HT1080 (cell line): ENCODE measurements at places on chromosomes 7 and 10.

GRCh38 chr7:70285187-70285586, 686.9 kb downstream of the AUTS2 start:
- DNase-seq, result no peak

DNA sequence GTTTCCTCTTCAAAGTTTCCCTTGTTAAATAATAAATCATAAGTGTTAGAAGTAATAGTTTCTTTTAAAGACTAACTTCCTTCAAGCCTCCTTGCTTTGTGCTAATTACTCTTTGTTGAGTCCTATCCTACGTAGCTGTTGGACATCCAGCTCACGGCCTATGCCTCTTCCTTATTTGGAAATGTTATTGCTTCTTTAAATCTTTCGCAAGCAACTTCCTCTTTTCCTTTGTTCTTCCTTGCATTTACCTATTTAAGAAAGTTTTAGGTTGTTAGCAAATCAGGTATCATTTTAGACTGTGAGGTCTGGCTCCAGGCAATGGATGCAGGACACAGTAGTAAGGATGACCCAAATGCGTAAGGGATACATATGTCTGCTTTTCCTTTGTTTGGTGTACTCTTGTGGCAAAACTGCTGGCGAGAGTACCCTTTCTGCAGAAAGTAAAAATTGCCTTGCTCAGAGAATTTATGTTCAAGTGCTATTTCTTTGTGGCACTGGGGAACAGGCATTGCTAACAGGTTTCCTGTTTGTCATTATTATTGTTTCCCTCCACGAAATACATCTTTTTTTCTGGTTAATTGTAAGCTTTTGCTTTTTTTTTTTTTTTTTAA, 110.5 kb downstream of the DYNC2I1 start:
- no peak for DNase-seq

GRCh38 chr7:50394315-50394714, 55.8 kb downstream of the FIGNL1 start:
- DNase-seq, result no peak

GRCh38 chr7:13057462-13058200, 370.2 kb downstream of the ARL4A start:
- DNase-seq, result no peak

GRCh38 chr7:132307465-132307864, 268.8 kb downstream of the PLXNA4 start:
- DNase-seq, result no peak

- no peak for DNase-seq
These were observed 164.9 kb upstream of the AGR3 start for GRCh38 chr7:17046666-17047065.

DNA sequence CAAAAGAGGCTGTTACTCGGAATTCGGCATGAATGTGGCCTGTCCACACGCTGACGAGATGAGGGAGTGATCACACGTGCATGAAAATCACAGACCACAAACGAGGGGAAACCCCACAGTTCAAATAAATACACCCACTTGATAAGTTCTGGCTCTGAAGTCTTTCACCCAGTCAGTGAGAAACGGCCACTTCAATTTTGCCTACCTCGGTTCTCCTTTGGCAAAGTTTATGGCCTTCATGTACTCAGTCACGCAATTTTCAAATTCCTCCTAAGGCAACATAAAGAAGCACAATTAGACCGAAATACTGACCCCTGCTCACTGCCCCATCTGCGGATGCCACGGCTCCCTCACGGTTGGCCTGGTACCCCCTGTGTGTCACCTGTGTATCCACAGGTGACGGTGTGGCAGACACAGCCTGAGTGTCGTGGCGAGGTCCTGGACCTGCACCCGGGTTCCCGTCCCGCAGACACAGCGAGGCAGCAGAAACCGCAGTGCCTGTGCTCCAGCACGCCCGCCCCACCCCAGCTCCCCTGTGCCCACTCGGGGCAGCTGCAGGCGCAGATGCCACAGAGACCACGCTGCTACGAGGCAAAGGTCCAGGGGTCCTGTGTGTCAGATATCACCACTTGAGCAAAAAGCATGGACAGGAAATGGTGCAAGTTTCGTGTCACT, 1.4 kb downstream of the CFAP46 start:
- DNase-seq, result no peak

DNA sequence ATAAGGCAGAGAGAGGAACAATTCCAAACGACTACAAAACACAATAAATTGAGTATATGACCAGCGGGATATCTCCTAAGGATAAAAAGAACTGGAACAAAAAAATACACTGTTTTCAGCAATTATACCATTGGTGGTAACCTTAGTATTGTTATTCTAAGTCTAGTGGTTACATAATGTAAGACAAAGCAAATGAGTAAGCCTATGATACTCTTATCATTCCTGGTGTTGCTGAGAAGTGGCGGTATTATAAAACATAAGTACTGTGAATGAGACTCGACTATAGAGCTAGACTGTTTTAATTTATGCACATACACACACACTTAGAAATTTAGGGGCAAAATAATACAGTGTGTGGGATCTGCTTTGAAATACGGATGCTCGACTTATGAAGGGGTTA, 107.7 kb downstream of the NRBF2 start:
- no peak for DNase-seq

DNA sequence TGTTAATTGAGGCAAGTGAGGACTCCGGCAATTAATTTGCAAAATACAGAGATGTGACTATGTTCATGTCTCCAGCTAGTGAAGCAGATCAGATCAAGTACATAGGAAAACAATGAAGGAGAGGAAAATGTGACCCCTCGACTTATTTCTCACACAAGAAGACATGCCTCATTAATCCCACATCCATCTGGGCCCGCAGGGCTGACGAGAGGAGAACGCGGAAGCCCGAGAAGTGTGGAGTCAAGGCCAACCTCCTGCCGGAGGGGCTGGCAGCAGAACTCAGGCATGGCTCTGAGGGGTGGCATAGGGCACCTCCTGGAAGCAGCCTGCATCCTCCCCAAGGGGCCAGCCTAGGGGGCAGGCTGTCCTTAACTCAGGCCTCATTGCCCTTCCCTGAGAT, 54.4 kb downstream of the ZNF503 start:
- no peak for DNase-seq

GRCh38 chr10:20596065-20596755, 300.9 kb downstream of the NEBL start:
- peak; percentile 7 for DNase-seq

- DNase-seq, result no peak
These were observed 54.0 kb upstream of the RPA3 start for GRCh38 chr7:7772397-7772821.

- no peak for DNase-seq
These were observed 149.1 kb upstream of the ADO start for GRCh38 chr10:62655337-62655994.

GRCh38 chr10:71741671-71742070, 22.1 kb upstream of the C10orf105 start:
- DNase-seq, result no peak

DNA sequence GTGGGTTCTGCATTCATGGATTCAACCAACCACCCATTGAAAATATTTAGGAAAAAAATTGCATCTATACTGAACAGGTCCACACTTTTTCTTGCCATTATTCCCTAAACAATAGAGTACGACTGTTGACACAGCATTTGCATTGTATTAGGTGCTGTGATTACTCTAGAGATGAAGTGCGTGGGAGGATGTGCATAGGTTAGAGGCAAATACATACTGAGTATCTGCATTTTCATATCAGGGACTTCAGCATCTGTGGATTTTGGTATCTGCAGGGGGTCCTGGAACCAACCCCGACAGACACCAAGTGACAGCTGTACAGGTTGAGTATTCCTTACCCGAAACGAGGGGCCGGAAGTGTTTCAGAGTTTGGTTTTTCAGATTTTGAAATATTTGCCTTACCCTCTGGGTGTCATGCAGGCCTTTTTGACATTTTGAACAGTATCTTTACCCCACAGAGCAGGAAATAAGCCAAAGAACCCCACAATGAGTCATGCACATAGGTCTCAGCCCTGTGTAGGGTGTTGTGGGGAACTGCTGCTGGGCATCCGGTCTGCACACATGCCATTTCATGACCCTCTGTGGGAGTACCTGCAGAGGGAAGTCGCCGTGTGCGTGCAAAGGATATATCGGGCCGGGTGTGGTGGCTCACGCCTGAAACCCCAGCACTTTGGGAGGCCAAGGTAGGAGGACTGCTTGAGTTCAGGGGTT, 14.5 kb downstream of the NUDT5 start:
- DNase-seq, result peak; percentile 96

DNA sequence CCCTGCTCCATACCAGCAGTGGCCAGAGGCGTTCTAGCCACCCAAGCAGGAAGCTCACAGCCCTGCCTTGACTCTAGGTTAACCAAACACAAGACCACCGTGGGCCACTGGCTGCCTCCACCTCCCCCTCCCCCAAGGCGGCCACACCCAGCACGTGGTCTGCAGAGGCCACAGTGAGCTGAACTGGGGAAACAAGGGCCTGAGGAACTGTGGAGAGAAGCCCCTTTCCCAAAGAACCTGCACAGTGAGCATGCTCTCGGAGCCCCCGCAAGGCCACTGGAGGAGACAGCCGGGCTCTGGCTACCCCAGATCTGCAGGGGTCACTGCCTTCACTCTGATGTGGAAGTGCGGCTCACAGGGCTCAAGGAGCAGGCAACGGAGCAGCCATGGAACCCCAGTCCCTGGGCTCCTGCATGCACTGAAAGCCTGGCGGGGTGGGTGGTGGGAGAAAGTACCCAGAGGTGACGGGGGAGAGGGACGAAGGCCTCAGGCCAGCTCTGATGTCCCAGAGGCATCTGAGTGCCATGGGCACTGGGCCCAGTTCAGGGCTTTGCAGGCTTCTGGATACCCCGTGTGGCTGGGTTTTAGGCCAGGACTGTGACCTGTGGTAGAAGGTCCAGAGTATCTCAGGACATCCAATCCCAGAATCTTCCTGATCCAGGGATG, 189.2 kb downstream of the EBF3 start:
- no peak for DNase-seq

DNA sequence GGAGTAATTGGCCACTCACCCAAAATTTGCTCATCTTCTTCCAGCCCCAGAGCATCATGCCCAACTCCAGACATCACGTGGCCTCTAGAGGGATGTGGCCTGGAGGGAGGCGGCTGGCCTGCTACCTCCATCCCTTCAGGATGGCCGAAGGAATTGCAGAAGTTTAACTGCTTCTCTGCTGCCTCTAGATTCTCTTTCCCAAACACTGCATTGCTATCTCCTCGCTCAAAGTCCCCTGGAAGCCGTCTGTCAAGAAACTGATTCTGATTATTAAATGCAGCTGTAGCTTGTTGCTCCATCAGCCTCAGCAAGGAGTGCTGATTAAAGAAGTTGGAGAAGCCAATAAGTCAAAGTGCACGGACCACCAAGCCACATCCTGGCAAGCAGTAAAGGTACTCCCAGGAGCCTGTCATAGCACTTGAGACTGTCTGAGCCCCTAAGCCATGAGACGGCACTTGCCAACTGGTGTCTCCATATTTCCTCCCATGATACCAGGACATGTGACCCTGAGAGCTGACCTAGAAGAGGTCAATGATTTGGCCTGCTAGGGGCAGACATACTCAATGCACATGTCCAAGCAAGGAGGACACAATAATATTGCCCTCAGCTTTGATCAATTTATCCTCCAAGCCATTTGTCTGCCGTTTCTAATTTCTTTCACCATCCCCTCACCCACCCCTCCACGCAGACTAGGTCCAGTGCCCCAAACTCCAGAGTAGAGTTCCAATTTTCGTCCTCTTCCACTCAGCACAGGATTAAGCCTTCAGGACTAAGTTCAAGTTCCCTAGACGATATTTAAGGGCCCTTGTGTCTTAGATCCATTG, 84.2 kb downstream of the TBXAS1 start:
- DNase-seq, result no peak

- DNase-seq, result no peak
These were observed 116.5 kb downstream of the ZMIZ1 start for GRCh38 chr10:79185067-79185774.

DNA sequence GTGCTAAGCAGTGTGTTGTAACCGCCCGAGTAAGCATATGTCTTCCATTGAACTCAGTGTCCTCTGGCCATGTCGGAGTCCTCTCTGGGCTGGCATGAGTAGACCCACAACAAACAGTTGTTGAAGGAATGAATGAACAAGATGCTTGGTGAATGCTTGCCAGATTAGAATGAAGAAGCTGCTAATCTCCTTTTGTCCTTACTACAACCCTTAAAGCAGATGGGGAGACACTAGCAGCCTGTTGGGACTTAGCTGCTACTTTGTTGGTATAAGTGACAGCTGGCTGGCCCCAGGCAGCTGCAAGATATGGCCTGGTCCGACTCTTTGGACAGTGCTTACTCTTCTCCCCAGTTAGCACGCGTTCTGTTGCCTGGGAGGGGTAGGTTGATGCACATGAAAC, 370.1 kb downstream of the RPS24 start:
- DNase-seq, result no peak

DNA sequence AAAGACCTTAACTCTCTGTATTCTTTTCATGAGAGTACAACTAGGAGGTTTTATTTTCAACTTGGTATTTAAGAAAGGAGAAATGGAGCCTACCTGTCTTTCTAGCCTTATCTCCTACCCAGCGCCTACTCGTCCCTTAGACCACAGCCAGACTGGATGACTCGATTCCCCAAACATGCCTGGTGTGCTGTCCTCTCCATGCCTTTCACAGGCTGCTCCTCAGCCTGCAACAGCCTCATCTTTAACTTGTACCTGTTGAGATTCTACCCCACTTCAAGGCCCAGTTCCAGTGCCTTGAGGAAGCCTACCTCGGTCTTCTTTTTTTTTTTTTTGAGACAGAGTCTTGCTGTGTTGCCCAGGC, 29.4 kb downstream of the CPA1 start:
- no peak for DNase-seq

GRCh38 chr7:779480-779879, 52.4 kb upstream of the PRKAR1B start:
- no peak for DNase-seq

DNA sequence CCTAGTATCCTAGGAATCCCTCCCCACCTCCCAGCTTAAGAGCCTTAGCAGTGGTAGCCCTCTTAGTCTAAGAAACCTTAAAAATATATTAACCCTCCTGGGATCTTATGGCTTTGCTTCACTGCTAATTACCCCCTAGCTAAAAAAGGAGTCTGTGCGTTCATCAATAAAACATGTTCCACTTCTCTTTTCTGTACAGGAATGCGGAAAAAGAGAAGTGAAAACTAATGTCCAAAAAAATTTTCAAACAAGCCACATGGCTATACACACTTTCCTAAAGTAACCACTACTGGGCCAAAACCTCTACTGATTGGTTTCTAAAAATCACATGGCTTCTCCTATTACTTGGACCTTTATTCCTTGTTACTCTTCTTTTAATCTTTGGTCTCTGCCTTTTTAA, 667.1 kb upstream of the LRRTM3 start:
- DNase-seq, result no peak

GRCh38 chr10:4635388-4635787, 190.6 kb upstream of the AKR1E2 start:
- DNase-seq, result no peak

DNA sequence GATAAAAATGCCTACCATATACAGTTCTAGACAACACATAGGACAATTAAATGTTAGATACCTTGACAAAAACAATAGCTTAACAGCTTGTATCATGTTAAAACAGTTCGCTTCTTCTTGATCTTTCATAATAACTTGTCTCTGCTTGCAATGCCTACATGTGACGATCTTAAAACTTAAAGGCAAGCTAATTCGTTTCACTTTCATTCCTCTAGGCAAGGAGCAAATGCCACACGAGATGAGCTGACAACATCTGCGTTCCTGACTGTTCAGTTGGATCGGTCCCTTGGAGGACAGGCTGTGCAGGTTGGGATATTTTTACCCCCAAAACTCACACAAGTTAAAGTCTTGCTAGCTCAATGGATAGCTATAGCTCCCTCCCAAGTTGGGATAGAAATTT, 51.6 kb upstream of the ARL4A start:
- no peak for DNase-seq

- DNase-seq, result peak; percentile 40
These were observed 184.6 kb downstream of the FANK1 start for GRCh38 chr10:126080879-126081411.
